ENCODE measurements at places on chromosomes 13 and 19. TPM values are rescaled to one million over a fixed set of nuclear protein-coding genes. Genes with fewer than 3 reads are reported as not detected.

DNA sequence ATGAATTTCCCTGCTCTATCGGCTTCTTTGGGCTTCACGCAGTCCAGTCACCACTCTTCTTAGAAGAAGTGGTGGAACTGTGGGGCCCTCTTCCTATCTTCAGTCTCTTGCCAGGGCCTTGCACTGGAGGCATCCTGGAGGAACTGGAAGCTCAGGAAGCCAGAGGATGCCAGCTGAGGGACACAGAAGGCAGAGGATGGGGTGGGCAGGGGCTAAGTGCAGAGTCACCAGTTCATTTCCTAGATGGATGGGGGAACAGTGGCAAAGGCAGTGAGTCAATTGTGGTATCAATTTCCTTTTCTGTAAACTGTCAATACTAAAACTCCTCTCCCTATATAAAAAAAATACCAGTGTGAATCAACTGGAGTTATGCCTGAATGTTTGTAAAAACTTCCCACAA, 419.7 kb downstream of the KLF12 start:
- DNase-seq: no peak

- no peak for DNase-seq
These were observed 17.5 kb upstream of the N4BP2L1 start for GRCh38 chr13:32445461-32445860.

GRCh38 chr19:16679811-16680210, 18.9 kb downstream of the TMEM38A start:
- no peak for DNase-seq

- DNase-seq: no peak
These were observed 6.4 kb upstream of the DNMT1 start for GRCh38 chr19:10201176-10201575.

- DNase-seq: no peak
These were observed 3.6 kb downstream of the CDC42EP5 start for GRCh38 chr19:54469496-54469934.

- no peak for DNase-seq
These were observed 254.8 kb downstream of the FGF9 start for GRCh38 chr13:21925720-21926119.

GRCh38 chr19:2274185-2274711, 7.7 kb downstream of the PEAK3 start:
- DNase-seq: no peak

DNA sequence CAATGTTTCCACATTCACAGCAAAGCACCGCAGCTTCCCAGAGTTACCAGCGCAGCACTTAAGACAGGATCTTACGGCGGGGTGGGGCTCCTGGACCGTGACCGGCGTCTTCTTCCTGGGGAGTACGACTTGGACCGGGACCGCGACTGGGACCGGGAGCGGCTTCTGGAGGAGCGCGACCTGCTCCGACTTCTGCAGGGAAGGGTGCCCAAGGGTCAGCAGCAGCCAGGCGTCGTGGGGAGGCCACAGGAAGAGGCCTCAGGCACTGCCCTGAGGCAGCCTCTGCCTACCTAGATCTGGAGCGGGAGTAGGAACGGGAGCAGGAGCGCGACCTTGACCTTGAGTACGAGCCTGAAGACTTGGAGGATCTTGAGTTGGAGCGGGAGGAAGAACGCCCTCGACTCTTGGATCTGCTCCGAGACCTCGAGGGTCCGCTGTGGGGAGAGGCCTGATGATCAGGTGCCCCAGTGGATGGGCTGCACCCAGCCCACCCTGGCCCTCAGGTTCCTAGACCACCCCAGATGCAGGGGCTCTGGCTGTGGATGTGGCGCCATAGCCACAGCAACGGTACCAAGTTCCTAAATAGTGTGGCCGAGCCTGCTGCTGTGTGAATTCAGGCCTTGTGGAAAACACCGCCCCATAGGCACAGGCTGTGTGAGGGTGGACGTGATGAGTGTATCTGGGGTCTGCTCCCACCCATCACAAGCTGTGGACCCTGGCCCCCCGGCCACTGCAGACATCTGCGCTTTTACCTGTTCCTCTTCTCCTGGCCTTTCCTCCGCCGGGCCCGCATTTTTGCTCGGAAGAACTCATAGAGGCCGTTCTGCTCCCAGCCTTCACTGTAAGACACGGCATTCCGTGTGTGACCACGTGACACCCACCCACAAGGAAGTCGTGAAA, 21.9 kb downstream of the CHERP start:
- DNase-seq: no peak

- no peak for DNase-seq
These were observed 370.8 kb downstream of the ZNF536 start for GRCh38 chr19:30743011-30743410.

GRCh38 chr13:58080806-58081205, 449.3 kb downstream of the PCDH17 start:
- no peak for DNase-seq

- DNase-seq: no peak
These were observed 246.1 kb upstream of the DACH1 start for GRCh38 chr13:72113076-72113475.

GRCh38 chr19:17205237-17206140, 9.7 kb upstream of the USE1 start:
- no peak for DNase-seq

- no peak for DNase-seq
These were observed 40.6 kb downstream of the CCDC122 start for GRCh38 chr13:43838909-43839308.

DNA sequence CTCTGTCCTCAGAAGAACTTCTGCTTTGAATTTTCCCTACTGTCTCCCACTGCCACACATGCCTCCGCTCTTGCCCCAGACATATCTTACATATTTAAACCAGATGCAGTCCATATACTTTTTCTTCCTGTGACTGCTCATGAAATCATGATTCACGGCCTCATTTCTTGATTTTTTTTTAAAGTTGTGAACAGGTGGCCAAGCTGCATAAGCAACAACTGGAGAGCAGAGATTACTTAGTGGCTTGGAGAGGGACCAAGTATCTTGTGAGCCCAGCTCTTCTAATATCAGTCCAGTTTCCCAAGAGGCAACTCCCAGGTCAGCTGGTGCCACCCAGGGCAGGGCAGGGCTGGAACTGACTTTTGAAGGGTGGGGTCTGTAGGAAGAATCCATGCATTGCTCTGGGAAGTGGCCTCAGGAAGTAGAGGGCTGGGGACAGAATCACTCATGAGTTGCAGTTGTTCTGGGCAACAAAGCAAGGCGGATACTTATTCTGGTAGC, 152.4 kb downstream of the LMO7 start:
- no peak for DNase-seq

DNA sequence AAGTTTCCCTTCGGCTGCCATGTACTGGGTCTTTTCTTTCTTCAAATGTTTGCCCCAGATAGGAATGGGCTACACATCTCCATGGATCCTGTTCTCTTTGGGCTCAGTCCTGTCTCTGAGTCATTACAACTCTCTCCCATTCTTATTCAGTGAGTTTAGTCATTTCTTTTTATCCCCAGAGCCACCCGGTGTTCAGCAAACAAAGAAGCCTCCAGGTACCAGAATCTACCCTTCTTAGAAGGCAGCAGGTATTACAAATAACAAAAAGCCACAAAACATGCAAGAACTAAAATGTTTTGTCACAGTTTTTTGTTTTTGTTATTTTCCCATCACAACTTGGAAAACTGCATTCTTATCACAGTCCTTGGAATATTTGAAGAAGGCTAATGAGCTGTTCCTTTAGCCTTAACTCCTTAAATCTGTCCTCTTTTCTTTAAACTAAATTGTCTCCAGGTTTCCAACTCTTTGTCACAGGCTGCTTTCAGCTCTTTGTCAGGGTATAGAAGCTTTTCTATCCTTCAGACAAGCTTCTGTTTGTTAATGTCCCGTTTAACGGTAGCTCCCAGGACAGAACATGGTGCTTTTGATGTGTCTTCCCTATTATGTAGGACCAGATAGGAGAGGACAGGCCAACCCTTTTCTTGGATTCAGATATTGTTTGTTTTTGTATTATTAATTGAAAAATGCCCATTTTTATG, 215.5 kb upstream of the HTR2A start:
- DNase-seq: no peak

The KLK13 gene
- total RNA-seq: not detected

The ERICH4 gene
- total RNA-seq: not detected

The ACER1 gene
- total RNA-seq: not detected

The NDUFB7 gene
- total RNA-seq: 181 TPM

The KLF5 gene
- 1.2 TPM for total RNA-seq

The ZNF90 gene
- total RNA-seq: 1.5 TPM

Measured in mesenteric fat pad (tissue), 1 donor.